Cortex of kidney (tissue), 1 donor: ENCODE measurements at places on chromosomes 4 and X.

GRCh38 chrX:10172877-10173276, 16.1 kb downstream of the CLCN4 start:
- no peak for DNase-seq

DNA sequence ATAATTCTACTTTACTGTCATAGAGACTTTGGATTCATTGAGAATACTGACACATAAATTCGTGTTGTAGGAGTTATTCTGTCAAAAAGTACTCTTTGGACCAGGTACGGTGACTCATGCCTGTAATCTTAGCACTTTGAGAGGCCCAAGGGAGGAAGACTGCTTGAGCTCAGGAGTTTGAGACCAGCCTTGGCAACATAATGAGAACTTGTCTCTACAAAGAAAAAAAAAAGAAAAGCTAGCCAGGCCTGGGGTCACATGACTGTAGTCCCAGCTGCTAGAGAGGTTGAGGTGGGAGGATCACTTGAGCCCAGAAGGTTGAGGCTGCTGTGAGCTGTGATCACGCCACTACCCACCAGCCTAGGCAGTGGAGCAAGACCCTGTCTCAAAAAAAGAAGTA, 54.9 kb downstream of the WDR19 start:
- no peak for DNase-seq

GRCh38 chr4:141124224-141124623, 9.0 kb downstream of the RNF150 start:
- DNase-seq, result no peak

DNA sequence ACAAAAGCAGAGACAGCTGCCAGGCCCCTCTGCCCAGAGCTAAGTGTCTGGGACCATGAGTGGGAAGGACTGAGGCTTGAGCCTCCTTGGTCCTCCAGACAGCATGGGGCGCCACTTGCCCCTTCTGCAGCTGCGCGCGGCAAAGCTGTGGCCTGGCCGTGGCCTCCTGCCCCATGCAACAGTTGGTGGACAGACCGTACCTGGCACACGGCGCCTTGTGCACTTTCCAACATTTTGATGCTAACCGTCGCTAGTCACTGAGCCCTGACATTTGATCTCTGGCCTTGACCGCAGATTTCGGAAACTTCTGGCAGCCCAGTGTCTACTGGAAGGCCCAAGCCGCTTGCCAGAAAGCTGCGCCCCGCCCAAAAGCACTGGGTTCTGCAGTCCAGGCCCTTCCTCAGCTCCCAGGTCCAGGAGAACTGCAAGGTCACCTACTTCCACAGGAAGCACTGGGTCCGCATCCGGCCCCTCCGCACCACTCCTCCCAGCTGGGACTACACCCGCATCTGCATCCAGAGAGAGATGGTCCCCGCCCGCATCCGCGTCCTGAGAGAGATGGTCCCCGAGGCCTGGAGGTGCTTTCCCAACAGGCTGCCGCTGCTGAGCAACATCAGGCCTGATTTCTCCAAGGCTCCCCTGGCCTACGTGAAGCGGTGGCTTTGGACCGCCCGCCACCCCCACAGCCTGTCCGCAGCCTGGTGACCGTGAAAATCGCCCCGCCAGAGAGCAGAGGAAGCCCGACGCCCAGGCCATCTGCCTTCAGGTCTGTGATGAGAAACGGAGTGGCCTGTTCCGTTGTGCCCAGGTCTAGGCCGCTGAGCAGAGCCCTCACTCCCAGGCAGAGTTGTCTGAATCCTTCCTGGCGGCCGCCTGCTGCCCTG, 35.3 kb upstream of the CA5B start:
- DNase-seq, result no peak

- DNase-seq, result no peak
These were observed 169.9 kb downstream of the AFF2 start for GRCh38 chrX:148670277-148670676.

GRCh38 chr4:1049591-1049905, 38.1 kb downstream of the FGFRL1 start:
- no peak for DNase-seq

DNA sequence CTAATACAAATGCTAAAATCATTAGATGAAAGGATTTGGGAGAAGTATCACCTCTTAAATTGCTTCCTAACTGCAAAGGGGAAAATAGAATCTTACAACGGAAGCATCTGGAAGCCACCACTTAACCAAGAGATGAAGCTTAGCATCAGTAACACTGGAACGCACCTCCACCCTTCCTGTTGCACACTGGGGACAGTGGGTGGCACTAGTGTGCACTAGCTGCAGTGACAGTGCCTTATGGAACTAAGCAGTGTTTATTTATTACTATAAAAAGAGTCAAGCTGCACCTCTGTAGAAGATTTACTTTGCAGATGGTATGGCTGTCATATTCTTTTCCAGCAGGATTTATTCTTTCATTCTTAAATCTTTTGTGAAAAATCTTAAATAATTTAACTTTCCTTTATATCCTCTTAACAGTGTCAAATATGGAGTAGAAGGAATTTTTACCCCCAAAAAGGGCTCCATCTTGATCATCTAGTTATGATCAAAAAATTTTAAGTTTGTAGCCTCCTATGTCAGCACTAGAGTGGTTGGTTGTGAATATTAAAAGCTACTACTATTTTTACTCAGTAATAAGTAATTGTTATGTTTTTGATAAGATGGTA, 76.7 kb downstream of the SCD5 start:
- DNase-seq, result no peak

- DNase-seq, result no peak
These were observed 355.8 kb downstream of the MAPK10 start for GRCh38 chr4:86004030-86004429.

DNA sequence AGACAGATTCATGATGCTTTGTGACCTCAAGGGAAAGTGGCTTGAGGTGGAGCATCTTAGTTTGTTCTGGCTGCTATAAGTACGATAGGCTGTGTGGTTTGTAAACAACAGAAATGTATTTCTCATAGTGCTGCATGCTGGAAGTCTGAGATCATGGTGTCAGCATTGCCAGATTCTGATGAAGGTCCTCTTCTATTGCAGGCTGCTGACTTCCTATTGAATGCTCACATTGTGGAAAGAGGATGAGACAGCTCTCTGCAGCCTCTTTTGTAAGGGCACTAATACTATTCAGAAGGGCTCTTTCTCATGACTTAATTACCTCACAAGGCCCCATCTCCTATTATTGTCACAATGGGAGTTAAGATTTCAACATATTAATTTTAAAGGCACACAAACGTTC, 1674.0 kb upstream of the PCDH7 start:
- DNase-seq, result no peak

DNA sequence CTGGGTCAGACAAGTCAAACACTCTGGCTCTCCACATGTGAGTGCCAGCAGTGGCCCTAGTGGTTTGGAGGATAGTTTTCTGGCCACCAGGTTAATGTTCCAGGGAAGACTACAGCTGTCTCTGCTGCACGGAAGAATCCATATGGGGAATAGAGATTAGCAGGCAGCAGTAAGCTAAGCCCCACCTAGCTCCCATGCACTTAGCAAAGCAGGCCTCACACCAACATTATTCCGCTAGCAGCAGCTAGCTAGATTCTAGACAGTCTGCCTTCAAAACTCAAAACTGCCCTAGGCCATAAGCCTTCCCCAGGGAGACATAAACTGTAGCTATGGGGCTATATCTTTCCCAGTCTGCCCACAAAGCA, 203.4 kb downstream of the CHIC1 start:
- no peak for DNase-seq

DNA sequence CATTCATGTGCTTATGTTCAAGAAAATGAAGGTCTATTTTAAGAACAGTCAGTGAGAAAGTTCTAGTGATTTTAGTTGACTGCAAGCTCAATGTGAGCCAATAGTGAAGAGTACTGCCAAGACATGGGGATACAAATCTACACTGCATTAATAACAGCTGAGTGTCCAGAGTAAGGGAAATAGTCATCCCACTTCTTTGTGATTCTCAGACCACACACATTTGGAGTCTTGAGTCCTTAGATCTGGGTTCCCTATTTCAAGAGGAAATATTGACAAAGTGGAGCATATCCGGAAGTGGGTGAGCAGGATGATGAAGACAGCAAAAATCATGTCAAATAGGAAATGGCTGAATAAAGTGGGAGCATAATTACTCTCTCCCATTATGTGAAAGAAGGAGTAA, 171.1 kb downstream of the LARP7 start:
- no peak for DNase-seq

GRCh38 chr4:169900241-169900845, 125.9 kb downstream of the MFAP3L start:
- DNase-seq, result no peak

GRCh38 chrX:152072236-152072635, 66.1 kb downstream of the MAGEA10 start:
- DNase-seq, result no peak
